Left kidney (tissue), 8 donors: ENCODE measurements at places on chromosomes 16 and 17. TPM values are rescaled to one million over a fixed set of nuclear protein-coding genes. Genes with fewer than 3 reads are reported as not detected.
A peak's percentile ranks its signal among the peaks of the same experiment; 100 is the strongest.

GRCh38 chr17:22463110-22463850 is 771.0 kb downstream of the KCNJ18 start:
- DNase-seq = no peak

GRCh38 chr16:56589141-56590039 is at the start of gene MT3:
TSS of gene MT3 (plus strand) at chr16:56589528. CDS start at chr16:56589591, 63 bp downstream.
- DNase-seq = peak; percentile 38

GRCh38 chr16:63945806-63946205 is 1176.1 kb downstream of the CDH11 start:
- no peak for DNase-seq

GRCh38 chr16:64983963-64984362 is 137.9 kb downstream of the CDH11 start:
- DNase-seq = peak; percentile 70

GRCh38 chr17:29376667-29377270 is 13.4 kb upstream of the TAOK1 start:
- no peak for DNase-seq

DNA sequence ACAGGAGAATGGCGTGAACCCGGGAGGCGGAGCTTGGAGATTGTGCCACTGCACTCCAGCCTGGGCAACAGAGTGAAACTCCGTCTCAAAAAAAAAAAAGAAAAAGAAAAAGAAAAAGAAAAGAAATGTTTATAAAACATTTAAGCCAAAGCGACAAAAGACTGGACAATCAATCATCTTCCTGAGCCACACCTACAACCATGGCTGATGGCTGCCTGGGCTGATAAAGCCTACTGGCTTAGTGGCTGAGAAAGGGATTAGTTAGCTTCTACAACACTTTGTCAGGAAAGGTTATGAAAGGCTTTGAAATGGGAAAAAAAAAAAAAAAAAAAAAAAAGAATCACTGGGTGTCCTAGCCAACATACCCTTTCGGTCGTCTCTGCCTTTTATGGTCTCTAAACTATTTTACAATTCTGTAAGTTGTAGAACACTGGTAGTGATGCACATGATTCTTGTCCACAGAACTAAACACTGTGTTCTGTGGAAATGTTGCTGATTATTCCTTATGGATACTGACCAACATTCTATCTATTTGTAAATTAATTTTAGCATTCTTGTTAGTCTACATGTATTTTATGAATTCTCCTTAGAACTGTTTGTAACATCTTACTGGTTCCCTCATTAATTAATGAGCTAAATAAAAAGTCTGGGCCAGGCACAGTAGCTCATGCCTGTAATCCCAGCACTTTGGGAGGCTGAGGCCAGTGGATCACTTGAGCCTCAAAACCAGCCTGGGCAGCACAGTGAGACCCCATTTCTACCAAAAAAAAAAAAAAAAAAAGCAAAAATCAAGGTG is 45.5 kb downstream of the ZZEF1 start:
- no peak for DNase-seq

KRTAP4-3 gene
- polyA plus RNA-seq = not detected

TPSB2 gene
- polyA plus RNA-seq = 0.18 TPM

CACNG5 gene
- polyA plus RNA-seq = 3.2 TPM
